Peyer's patch (tissue), 4 donors: ENCODE measurements at places on chromosomes 3 and 15.
A peak's percentile ranks its signal among the peaks of the same experiment; 100 is the strongest.

- DNase-seq: peak; percentile 23
These were observed 14.0 kb upstream of the KLF15 start for GRCh38 chr3:126371096-126371705.

GRCh38 chr15:72358650-72359171 is 17.1 kb downstream of the HEXA start:
- no peak for DNase-seq

- no peak for DNase-seq
These were observed 108.7 kb upstream of the EIF1B start for GRCh38 chr3:40200692-40201316.

- no peak for DNase-seq
These were observed 71.5 kb upstream of the FILIP1L start for GRCh38 chr3:100185847-100186246.

DNA sequence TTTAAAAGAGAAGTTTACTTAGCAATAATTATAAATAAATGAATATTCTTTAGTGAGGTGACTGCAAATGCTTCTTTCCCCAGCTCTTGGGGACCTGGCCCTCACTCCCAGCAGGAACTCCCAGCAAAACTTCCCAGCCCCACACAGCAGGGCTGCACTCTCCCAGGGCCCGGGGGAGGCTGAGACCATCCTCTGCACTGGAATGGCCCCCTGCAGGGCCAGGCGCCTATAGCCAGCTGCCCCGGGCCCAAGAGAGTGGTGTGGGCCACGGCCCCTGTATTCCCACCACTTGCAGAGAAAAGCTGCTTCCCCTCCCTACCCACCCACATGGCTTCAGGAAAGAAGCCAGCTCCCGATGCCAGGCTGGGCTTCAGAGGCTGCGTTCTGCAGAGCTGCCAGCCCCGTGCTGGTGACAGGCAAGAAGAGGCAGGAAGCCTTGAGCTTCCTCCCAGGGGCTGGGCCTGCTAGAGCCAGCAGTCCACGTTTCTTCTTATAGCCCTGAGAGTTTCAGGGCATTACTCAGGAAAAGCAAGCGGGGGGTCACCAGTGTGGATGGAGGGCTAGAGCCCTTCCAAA is 20.0 kb downstream of the IDH2 start:
- no peak for DNase-seq

GRCh38 chr3:106251160-106251892 is 382.5 kb upstream of the CBLB start:
- no peak for DNase-seq

DNA sequence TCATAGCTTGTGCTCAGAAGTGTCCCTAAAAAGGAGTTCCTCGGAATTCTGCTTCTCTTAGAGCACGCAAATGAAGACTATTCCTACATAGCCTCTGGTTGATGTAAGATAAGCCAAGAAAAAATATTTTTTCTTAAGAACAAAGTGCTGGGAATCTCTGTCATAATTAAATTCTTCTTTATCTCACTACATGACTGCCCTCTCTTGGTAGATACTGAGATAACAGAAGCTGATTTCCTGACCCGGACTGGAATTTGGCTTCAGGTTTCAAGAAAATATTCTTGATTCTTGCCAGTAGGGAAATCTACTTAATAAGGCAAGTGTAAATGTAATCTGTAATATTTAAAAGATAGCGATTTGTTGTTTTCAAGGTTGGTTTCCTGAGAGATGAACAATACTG is 31.3 kb upstream of the SETMAR start:
- no peak for DNase-seq

GRCh38 chr15:73265536-73266153 is 103.1 kb downstream of the HCN4 start:
- DNase-seq: peak; percentile 55

- DNase-seq: no peak
These were observed 125.9 kb upstream of the SMAD3 start for GRCh38 chr15:66939451-66940023.

- no peak for DNase-seq
These were observed 22.7 kb downstream of the CTNNB1 start for GRCh38 chr3:41222012-41222411.

- no peak for DNase-seq
These were observed 61.5 kb downstream of the OSBPL10 start for GRCh38 chr3:31919528-31919927.

DNA sequence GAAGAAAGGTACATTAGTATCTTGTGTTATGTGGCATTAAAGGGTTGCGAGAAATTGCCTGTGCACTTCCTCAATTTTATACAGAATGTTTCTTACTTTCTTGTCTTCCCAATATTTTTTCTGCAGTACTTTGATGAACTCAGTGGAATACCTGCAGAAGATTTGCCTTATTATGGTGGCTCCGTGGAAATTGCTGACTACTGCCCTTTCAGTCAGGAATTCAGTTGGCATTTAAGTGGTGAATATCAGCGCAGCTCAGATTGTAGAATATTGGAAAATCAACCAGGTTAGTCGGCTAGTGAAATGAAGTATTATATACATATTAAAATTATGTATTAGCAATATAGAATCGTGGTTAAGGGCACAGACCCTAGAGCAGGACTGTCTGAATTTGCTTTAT is 61.3 kb downstream of the LMLN start:
- no peak for DNase-seq
